ENCODE measurements at places on chromosomes 1 and 21.
A peak's percentile ranks its signal among the peaks of the same experiment; 100 is the strongest.

DNA sequence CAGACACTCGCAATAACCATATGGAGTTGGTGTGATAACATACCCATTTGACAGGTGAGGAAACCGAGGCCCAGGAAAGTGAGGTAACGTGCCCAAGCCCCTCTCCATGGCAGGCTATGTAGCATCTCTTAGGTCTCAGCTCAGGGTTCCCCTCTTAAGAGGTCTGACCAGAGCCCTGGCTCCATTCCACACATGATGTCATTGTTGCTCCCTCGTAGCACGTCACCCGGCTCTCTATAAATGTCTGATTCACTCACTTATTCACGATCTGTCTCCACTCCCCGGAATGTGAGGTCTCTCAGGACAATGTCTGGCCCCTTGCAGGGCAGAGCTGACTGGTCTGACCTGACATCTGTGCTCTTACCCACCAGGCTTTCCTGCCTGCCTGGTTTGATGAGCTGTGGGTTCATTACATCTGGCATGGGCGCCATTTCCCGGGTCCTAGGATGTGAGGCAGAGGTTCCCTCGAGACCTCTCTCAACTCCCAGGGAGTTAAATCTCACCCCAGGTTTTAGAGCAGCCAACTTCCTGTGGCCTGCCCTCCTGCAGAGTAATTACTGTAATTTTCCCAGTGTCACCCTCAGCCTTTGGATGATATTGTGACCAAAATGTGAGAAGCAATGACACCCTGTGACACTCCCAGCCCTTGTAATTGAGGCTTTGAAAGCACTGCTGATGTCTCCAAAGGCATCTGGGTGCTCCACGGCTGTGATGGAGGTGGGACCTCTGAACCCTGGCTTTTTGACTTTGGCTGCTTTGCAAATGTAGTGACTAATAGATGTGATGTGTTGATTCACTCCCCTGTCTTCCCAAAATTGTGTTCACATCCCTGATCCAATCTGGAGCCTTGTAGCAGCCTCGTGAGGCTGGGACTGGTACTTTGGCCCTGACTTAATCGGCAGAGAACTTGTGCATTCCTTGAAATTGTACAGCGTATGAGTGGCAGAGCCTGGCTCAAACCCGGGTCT, 10.6 kb downstream of the ACTL8 start:
- DNase-seq: peak; percentile 57

GRCh38 chr1:57986432-57986831, 560.1 kb downstream of the OMA1 start:
- no peak for DNase-seq

DNA sequence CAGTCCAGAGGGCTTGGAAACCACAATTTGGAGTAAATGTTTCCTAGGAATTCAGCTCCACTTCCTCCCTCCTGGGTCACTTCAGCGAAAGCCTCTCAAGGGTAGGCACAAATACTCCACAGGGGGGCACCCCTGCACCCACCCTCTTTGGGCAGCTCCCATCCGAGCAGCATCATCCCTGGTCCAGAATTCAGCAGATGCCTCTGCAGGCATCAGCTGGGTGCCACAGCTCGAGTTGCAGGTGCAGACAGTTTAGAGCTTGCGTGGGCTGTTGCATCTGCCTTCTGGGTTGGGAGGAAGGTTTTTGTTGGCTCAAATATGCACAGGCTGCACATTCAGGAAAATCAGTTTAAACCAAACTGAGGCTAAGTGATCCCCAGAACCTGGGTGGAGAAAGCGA, 25.0 kb downstream of the KANK4 start:
- peak; percentile 34 for DNase-seq

GRCh38 chr1:115258302-115258866, 79.7 kb downstream of the NGF start:
- DNase-seq: peak; percentile 19

- no peak for DNase-seq
These were observed 123.5 kb upstream of the HOOK1 start for GRCh38 chr1:59691261-59691660.

- DNase-seq: no peak
These were observed 4.2 kb downstream of the IGSF21 start for GRCh38 chr1:18111605-18112297.

DNA sequence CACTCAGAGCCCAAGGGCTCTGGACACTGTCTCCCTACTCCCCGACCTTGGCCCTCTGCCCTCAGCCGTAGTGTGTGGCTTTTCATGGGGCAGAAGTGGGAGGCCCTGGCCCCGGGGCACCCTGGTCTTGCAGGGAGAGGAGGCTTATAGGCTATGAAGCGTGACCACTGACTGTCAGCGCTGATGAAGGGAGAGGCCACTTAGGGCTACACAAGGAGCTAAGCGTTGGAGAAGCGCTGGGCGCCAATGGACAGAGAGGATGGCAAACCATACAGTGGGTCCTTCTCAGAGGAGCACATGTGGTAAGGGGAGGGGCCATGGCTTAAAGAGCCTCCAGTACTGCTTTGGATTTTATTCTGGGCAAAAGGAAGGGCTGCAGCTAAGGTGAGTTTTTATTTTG, 7.9 kb downstream of the CRABP2 start:
- DNase-seq: no peak

DNA sequence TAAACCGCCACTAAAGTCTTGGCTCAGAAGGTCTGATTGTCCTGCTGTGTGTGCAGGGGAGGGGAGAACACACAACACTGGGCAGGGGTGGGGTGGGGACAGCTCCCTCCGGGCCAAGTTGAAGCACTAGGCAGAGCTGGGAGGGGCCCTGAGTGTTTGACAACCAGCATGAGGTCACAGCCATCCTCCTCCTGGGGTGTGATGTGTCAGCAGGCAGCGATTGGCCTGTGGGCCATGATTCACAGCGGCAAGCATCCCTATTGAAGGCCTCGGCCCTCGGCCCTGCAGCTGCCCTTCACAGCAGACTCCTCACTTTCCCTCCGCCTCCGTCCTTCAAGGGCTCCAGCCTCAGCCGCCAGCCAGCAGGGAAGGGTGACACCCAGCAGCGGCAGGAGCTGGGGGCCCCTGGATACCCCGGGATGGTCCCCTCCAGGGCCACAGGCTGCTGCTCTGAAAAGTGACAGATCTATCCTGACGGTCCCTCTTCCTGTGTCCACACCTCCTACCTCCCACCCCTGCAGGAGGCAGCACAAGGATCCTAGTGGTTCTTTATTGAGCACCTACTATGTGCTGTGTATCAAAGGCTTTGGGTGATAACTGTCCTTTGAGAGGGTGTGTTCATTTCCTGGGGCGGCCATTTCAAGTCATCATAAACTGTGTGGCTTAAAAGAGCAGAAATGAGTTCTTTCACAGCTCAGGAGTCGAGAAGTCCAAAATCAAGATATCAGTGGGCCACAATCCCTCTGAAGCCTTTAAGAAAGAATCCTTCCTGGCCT, 66.0 kb upstream of the SLC25A33 start:
- peak; percentile 98 for DNase-seq

- DNase-seq: no peak
These were observed 106.0 kb downstream of the PTPRU start for GRCh38 chr1:29342351-29342750.

GRCh38 chr1:172457479-172458130, 13.7 kb upstream of the PIGC start:
- DNase-seq: no peak

DNA sequence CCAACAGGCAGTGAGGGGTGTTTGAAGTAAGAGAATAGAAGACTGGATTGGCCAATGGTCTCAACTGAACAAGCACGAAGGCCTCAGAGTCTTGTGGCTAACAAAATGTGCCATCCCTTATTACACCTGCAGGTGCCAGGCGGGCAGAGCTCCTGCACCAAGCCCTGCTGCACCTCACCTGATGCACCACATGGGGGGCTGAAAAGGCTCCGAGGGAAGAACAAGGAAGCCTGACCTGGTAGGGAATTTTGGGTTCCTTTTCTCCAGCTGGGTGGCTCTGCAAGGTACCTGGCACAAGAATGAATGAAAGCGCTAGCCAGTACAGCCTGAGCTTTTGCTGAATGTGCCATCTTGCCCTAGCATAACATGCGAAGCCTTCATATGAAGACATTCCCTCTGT, 9.7 kb downstream of the HSD3B1 start:
- DNase-seq: peak; percentile 9

DNA sequence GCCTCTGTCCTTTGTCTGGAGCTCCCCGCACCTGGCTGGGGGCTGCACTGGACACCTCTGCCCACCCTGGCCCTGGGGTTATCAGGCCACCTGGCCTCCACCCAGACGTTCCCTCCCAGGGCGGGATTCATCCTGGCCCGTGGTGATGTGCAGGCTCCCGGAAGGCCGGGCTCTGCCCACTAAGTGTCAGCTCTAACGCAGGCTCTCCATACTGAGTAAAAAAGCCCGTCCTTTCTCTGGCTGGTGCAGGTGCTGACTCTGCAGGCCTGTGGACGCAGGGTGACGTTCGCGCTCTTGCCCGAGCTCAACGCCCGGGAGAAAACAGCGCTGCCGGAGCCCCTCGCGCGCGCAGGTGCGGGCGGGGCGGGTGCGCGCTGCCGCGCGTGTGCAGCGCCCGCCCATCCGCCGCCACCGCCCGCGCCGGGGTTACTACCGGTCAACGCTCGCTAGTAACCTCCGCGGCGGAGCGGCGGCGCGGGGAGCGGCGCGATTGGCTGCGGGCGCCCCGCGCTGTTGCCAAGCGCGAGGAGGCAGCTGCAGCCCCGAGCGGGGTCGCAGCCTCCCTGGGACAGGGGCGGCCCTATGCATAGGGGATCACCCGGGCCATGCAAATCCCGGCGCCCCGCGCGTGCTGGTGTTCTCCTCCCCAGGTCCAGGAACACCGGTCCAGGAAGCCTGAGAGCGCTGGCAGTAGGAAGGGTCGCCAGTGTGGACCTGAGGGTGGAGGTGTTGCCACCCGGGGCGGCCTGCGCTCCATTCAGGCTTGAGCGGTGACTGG, 15.7 kb downstream of the ABCG1 start:
- DNase-seq: peak; percentile 64

DNA sequence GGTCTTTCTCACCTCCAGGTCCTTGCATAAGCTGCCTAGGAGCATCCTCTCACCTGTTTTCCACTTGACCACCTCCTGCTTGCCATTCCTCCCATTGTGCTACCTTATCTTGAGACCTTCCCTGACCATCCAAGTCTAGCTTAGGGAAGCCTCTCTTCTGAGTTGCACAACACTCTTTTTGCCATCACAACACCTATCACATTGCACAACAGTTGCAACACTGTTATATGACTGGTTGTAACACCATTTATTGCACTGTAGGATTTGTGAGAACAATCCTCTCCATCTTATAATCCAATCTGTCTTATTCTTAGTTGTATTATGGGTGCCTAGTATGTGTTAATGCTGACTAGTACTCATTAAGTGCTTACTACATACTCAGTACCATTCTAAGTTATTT, 488.7 kb downstream of the OMA1 start:
- no peak for DNase-seq

DNA sequence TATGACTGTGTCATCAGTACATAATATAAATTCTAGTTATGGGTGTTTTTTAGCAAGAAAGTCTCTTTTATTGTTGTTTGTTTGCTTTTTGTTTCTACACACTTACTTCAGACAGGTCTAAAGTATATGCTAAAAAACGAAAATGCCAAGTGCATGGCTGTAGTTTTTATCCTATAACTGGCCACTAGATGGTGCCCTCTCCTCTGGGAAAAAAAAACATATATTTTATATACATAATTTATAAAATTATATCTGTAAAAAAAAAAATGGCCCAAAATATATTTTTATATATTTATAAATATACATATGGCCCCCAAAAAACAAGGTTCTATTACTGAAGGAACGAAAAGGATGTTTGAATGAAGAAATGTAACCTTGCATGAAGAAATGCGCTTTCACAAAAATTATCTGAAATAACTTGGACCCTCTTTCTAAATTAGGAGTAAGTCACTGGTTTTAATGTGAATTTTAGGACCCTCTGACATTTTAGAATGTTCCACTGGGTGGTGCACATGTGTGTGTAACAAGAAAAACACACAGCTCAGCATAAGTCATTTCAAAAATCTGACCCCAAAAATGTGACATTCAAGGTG, 93.5 kb downstream of the TTLL7 start:
- peak; percentile 11 for DNase-seq

DNA sequence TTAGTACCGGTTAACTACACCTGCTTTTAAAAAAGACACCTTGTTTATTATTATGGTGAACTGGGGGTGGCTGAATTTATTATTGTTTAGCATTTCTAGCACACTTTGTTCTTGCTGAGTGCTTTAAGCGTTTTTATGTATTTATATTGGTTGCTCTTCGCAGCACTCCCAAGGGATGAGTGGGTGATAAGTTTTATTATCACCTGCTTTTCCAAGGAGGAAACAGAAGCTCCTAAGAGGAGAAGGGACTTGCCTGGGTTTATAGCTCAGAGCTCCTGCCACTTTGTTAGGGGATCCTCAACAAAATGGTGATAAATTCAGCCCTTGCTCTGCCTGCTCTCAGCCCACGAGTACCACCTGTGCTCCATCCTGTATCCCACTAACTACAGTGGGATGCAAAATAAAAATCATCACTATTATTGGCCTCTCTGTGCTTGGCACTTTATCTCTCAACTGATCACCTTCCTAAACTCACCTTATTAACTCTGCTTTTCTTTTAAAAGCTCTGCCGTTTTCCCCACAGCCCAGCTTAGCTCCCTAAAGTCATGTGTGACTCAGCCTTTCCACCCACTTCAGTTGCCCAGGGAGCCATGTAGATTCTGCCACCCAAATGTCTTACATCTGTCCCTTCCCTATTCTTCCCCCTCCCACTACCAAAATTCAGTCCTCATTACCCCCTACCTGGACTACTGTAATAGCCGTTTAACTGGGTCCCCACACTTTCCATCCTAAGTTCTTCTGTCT, 44.5 kb downstream of the BCL9 start:
- DNase-seq: no peak

GRCh38 chr1:196650403-196650802, 1.4 kb upstream of the CFH start:
- DNase-seq: no peak

GRCh38 chr1:193437785-193438184, 251.4 kb upstream of the B3GALT2 start:
- peak; percentile 13 for DNase-seq

DNA sequence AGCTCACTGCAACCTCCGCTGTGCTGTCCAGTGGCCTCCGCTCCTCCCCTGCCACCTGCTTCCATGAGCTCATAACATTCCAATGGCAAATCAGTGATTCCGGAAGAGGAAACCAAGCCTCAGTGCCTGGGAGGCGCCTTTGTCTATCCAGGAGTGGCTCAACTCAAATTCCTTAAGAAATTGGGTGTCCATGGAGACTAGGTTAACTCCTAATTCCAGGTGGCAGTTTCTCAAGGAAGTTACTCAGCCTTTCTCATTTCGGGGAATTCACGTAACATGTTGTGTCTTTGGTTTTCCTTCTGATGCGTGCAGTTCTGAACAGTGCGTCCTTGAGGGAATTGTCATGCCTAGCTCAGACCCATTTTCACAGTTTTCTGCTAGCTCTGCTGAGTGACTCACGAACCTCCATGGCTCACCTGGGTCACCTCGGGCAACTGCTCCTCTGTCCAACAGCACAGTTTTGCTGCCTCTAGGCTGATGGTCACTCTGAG, 89.9 kb upstream of the DSCAM start:
- peak; percentile 74 for DNase-seq

- no peak for DNase-seq
These were observed 45.1 kb downstream of the ERI3 start for GRCh38 chr1:44310006-44310405.

GRCh38 chr1:240282061-240282830, 190.6 kb downstream of the FMN2 start:
- DNase-seq: no peak

Measured in RWPE1 (cell line).